ENCODE measurements at places on chromosomes 2 and 18. TPM values are rescaled to one million over a fixed set of nuclear protein-coding genes. Genes with fewer than 3 reads are reported as not detected.

The DGUOK gene
- 71.3 TPM for total RNA-seq

The BMP10 gene
- total RNA-seq, result not detected

The GALNT13 gene
- total RNA-seq, result 0.75 TPM

The PPM1B gene
- total RNA-seq, result 22.7 TPM

- no peak for DNase-seq
Measured at GRCh38 chr2:27509326-27509725, 12.7 kb downstream of the GCKR start.

DNA sequence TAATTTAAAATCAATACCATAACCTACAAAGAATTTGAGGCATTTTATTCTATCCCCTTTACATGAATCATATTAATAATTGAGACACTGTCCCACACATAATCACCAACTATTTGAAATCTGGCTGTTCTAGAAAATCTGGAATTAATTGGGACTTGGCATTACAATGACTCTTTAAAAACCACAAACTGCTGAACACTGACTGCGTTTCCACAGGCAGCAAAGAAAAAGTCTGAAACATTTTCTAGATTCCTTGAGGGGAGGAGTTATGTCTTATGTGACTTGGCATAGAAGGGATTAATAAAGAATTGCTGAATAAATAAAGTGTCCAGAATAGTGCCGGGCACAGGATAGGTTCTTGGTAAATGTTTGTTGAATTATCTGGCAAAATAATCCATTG, 61.4 kb downstream of the GPR39 start:
- no peak for DNase-seq

GRCh38 chr2:23901966-23902846, 24.7 kb downstream of the ATAD2B start:
- DNase-seq, result no peak
